ENCODE measurements at places on chromosomes 7 and 10. TPM values are rescaled to one million over a fixed set of nuclear protein-coding genes. Genes with fewer than 3 reads are reported as not detected.

Gene LLCFC1
- not detected for total RNA-seq

Gene DRGX
- not detected for total RNA-seq

Gene CPA2
- not detected for total RNA-seq

DNA sequence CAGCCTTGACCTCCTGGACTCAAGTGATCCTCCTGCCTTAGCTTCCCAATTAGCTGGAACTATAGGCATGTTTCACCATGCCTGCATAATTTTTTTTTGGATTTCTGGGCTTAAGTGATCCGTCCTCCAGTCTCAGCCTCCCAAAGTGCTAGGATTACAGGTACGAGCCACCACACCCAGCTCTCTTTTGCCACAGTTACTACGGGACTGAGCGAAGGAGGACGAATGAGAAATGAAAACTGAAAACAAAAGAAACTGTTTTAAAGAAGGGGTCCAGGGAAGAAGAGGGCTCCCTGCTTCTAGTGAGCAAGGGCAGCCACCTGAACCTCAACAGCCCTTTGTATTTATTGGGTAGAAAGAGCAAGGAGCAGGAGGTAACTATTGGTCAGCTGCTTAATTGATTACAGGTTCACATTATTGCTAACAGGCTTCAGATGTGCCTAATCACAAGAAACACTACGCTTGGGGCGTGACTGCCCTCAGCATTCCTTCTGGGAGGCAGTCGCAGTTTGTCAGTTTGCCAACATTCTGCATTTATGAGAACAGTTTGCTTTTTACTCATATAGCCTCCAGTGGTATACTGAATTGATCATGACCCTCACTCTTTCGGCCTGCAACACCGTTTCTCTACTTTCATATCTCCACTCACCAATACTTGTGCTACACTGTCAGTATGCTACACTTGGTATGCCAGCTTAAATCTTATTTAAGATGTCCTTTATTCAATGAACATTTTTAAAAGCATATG, 676.8 kb downstream of the DNAJB9 start:
- no peak for DNase-seq

- no peak for DNase-seq
Observed at GRCh38 chr7:83276250-83276649, 113.6 kb upstream of the PCLO start.

- DNase-seq = no peak
Observed at GRCh38 chr7:50422858-50423257, 27.3 kb downstream of the FIGNL1 start.
